Upper lobe of left lung (tissue), 6 donors: ENCODE measurements at places on chromosomes 1 and 21. TPM values are rescaled to one million over a fixed set of nuclear protein-coding genes. Genes with fewer than 3 reads are reported as not detected.

GRCh38 chr1:50972766-50973165 is 2.7 kb downstream of the CDKN2C start:
- H3K4me1 ChIP-seq, result peaks cover 20% of the 10 kb centered on the region
- H3K27ac ChIP-seq, result no peak overlapping the region
- no peaks in the 10 kb centered on the region for H3K36me3 ChIP-seq
- H3K4me3 ChIP-seq, result no peak overlapping the region

- H3K4me3 ChIP-seq, result no peak overlapping the region
- peak overlapping the region; percentile 37 for H3K27ac ChIP-seq
- H3K27me3 ChIP-seq, result no peaks in the 10 kb centered on the region
- DNase-seq, result peak; percentile 55
- no peaks in the 10 kb centered on the region for H3K36me3 ChIP-seq
- peaks cover 37% of the 10 kb centered on the region for H3K4me1 ChIP-seq
Measured at GRCh38 chr1:218463194-218464156, 118.3 kb downstream of the TGFB2 start.

- no peak overlapping the region for H3K4me3 ChIP-seq
- H3K4me1 ChIP-seq, result no peaks in the 10 kb centered on the region
- DNase-seq, result no peak
- no peaks in the 10 kb centered on the region for H3K36me3 ChIP-seq
- no peaks in the 10 kb centered on the region for H3K27me3 ChIP-seq
- H3K27ac ChIP-seq, result no peak overlapping the region
Measured at GRCh38 chr1:231814021-231814420, 187.4 kb downstream of the DISC1 start.

- no peak for DNase-seq
- peak overlapping the region; percentile 95 for H3K27ac ChIP-seq
- no peaks in the 10 kb centered on the region for H3K36me3 ChIP-seq
Measured at GRCh38 chr1:100353988-100354387, 1.7 kb downstream of the CDC14A start.

Gene MATN1
- total RNA-seq, result not detected

- H3K36me3 ChIP-seq, result peaks cover 58% of the 10 kb centered on the region
- H3K27ac ChIP-seq, result no peak overlapping the region
- H3K4me1 ChIP-seq, result no peaks in the 10 kb centered on the region
Measured at GRCh38 chr1:43405876-43406234, 16.2 kb downstream of the SZT2 start.

DNA sequence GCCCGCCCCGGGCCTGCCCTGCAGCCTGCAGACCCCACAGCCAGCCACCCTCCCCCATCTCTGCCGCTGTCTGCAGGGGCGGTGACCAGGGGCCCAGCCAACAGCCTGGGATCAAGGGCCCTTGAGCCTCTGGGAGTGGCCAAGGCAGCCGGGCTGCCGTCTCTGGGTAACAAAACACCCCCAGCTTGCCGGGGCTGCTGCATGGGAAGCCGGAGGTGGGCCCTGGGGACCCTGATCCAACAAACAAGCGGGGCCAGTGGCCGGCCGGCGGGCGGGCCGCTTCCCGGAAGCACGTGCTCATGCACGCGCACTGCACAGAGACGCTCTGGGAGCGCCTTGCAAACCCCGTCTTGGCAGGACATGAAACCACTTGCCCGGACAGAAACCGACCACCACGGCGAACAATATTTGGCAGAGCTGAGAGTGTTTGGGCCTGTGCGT is 13.2 kb downstream of the MEGF6 start:
- no peaks in the 10 kb centered on the region for H3K36me3 ChIP-seq
- no peak overlapping the region for H3K27ac ChIP-seq
- H3K4me3 ChIP-seq, result no peak overlapping the region
- peak; percentile 90 for DNase-seq
